ENCODE measurements at places on chromosomes 13 and 19.

- no peak for DNase-seq
Observed at GRCh38 chr13:70784207-70784989, 676.1 kb upstream of the KLHL1 start.

DNA sequence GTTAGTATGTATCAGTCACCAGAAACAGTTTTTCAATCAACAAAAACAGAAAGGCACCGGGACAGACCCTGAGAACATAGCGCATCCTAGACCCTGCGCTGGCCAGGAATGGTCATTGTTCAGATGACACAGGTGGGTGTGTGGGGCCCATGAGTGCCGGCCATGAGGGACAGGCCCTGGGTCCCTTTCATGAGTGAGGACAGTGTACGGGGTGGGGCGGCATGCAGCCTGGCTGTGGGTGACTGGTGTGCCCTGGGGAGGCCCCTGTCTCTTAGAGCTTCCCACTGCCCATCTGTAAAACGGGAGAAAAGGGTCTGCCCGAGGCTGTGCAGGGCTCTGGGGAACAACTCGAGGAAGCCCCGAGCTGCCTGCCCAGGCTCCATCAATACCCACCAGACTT lies 25.8 kb downstream of the PBX4 start:
- no peak for DNase-seq

DNA sequence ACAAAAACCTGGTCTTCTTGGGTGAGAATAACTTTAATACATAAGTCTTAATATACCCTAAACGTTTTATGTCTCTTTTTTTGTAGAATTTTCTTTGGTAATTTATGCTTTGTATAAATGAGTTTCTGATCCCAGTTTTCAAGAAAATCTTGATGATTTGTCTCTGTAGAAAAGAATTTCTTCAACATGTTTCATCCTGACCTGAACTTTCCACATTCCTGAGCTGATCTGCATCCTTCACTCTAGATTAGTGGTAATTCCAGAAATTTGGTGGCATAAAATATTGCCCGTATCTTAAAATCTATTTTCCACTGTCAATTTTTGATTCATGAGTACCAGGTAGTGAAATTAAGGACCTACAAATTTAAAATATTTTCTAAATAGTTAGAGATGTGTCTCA lies 16.3 kb downstream of the ZNF714 start:
- DNase-seq: no peak

DNA sequence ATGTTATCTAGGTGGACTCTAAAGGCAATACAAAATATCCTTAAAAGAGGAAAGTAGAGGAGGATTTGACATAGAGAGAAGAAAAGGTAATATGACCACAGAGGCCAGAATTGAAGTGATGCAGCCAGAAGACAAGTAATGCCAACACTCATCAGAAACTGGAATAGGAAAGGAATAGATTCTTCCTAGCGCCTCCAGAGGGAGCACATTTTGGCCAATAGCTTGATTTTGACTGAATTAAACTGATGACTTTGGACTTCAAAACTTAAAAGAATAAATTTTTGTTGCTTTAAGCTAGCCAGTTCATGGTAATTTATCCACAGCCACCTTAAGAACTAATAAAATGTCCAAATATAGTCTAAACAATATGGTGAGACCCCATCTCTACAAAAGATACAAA lies 1921.9 kb downstream of the OLFM4 start:
- no peak for DNase-seq

GRCh38 chr19:13262450-13262849 lies 112.2 kb downstream of the IER2 start:
- peak; percentile 78 for DNase-seq

DNA sequence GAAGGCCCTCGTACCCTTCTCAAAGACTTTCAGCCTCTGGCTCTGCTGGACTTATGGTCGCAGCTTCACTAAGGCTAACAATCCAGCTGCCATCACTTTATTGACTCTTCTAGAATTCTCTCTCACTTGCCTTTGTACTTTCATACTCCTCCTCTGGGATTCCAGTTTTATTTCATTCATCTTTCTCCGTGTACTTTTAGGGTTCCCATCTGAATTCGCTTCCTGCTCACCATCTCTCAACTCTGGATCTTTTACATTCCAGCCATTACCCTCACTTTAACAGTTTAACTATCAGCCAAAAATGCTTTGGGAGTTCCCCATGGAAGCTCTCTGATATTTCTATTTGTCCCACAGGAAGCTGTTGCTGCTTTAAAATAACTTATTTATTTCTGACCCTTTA lies 149.3 kb upstream of the KL start:
- DNase-seq: no peak

DNA sequence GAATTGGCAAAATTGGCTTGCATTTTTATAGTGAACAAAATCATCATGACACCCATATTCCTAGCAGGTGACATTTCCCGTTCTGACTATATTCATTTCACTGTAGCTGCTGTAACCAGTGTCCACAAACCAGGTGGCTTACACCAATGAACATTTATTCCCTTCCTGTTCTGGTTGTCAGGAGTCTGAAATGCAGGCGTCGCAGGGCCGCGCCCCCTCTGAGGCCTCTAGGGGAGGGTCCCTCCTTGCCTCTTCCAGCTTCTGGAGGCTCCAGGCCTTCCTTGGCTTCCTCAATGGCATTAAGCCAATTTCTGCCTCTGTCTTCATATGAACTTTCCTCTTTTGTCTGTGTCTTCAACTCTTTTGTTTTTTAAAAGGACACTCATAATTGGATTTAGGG lies 6.5 kb upstream of the RLN3 start:
- no peak for DNase-seq

DNA sequence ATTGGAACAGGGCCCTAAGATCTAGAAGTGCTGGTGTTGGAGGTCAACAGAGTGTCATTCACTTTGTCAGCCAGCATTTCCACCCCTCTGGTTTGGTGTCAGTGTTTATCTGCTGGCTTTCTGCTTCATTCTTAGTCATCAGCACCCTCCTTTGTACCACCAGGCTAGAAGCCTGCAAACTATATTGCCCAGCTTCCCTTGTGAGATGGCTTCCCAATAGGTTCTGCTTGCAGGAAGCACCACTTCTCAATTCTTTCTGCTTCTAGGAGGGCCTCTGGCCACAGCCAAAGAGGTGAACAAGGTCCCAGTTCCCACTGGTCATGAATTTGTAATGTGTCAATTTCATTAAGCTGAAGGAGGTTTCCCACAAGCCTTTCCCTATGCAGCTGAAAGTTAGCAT lies 36.4 kb upstream of the CALM3 start:
- no peak for DNase-seq

- no peak for DNase-seq
Observed at GRCh38 chr19:14672188-14672872, 2.3 kb downstream of the ADGRE3 start.

DNA sequence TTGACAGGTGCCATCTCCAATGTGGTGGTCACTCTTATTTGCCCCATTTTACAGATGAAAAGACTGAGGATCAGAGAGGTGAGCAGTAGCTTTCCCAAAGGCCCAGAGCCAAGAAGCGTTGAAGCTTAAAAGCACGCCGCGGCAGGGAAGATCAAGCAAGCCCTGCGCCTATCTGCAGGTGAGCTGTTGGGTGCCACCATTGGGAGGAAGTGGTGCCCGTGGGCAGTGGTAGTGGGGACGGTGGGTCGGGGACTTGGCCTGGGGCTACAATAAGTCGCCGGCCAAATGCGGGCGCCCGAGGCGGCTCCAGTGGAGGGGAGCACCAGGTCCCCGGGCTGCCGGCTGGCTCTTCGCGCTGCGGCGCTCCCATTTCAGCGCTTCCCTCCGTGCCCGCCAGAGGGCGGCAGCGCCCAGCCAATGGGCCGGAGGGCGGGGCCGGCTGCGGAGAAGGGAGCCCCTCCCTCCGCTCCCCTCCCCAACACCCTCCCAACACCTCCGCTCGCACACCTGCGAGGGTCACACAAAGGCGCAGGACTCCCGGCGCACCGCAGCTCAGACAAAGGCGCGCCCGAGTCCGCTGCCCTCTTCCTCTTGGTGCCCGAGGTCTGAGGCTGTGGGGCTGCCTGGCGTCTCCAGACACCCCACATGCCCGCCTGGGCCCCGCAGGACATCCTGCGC lies 744 bp upstream of the POU2F2 start:
- peak; percentile 89 for DNase-seq

DNA sequence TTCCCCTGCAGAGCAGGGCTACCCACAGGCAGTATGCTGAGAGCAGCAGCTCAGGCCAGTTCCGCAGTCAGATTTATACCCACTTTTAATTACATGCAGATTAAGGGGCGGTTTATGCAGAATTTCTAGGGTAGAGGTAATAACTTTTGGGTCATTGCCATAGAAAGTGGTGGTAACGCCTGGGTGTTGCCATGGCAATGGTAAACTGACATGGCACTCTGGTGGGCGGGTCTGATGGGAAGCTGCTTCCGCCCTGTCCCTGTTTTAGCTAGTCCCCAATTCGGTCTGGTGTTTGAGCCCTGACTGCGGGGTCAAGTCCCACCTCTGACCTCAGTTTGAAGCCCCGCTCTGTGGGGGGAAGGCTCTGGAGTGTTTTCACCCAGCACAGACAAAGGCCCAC lies 141.1 kb upstream of the VSTM2B start:
- no peak for DNase-seq

DNA sequence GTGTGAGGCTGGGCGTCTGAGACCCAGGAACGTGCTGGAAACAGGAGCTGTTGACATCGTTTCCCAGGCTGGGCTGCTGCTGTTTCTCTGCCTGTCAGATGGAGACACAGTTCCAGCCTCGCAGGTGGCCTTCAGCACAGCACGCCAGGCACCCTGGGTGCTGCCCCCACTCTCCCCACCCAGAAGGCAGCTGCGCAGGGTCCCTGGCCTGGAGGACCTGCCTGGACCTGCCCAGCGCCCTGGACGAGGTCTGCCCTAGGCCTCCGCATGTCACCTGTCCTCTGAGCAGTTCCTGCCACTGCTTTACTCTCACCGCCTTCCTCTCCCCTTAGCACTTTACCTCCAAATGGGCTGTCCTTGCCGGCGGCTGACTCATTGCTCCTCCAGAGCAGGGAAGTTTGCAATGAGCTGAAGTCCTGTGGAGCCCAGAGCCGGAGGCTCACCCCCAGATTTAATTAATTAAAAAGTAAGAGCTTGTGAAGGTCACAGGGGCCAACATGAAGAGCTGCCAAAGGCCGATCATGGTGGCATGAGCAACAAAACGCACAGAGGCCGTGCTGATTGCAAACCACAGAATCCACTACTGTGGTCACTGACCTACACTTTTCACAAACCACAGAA lies 32.2 kb downstream of the C13orf46 start:
- no peak for DNase-seq

GRCh38 chr13:92984151-92984550 lies 242.5 kb upstream of the GPC6 start:
- no peak for DNase-seq

DNA sequence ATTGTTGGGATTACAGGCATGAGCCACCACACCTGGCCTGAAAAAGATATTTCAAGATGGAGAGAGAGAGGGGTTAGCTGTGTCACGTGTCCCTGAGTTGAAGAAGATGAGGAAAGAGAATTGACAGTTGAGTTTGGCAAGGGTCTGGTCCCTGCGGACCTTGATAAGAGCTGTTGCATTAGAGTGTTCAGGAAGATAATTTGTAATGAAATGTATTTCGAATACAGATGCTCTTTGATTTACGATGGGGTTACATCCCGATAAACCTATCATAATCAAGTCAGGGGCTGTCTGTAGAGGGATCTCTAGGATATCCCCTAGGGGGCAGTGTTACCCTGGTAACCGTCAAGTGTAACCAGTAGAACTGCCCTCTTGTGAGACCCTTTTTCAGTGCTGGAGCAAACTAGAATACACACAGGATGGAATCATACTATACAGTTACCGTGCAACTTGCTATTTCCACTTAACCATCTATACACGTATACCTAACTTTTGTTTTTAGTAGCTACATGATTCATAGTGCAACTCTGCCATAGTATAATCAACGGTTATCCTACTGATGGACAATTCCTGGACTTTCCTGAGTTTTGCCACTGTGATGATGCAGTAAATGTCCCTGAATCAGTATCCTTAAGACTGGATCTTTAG lies 1.5 kb upstream of the ELOF1 start:
- peak; percentile 77 for DNase-seq

GRCh38 chr19:31351855-31352195 lies 2.6 kb upstream of the TSHZ3 start:
- DNase-seq: no peak

DNA sequence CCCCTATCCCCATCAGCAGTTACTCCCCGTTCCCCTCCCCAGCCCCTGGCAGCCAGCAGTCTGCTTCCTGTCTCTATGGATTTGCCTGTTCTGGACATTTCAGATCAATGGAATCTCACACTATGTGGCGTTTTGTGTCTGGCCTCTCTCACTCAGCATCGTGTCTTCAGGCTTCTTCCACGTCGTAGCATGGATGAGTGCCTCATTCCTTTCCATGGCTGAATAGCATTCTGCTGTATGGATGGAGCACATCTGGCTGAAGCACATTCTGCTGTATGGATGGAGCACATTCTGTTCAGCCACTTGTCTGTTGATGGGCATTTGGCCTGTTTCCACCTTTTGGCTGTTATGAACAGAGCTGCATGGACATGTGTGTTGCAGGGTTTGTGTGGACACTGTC lies 29.5 kb downstream of the CRTC1 start:
- no peak for DNase-seq

DNA sequence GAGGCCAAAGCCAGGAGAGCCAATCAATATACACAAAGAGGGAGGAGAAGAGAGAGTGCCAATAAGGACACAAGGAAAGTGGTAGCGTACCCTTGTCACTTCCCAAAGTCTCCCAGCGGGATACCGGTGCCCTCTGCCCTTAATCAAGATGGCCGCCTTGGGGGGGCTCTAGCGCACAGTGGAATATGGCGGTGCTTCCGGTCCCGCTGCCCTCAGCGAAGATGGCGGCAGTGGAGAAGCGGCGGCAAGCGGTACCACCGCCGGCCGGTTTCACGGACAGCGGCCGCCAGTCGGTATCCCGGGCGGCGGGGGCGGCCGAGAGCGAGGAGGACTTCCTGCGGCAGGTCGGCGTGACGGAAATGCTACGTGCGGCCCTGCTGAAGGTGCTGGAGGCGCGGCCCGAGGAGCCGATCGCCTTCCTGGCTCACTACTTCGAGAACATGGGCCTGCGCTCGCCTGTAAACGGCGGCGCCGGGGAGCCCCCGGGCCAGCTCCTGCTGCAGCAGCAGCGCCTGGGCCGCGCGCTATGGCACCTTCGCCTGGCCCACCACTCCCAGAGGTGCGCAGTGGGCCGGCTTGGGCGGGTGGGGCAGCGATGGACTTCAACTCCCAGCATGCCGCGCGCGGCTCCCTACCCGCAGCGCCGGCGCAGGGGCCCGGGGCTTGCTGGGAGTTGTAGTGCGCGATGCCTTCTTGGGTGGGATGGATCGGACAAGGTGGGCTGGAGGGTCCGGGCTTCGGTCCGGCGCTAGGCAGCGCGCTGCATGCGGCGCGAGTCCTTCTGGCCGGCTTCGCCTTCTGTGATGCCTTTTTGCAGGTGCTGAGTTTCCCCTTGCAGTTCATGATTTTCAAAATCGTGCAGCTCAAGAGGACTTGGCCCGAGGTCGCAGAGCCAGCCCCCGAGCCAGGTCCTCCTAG lies at the start of gene TPGS1:
Gene TPGS1 (plus strand): TSS at position 212 of the 918 bp plus-strand sequence. CDS start 10 bp downstream, at position 222.
- DNase-seq: peak; percentile 89

GRCh38 chr13:108828086-108828815 lies 198.8 kb downstream of the MYO16 start:
- no peak for DNase-seq

GRCh38 chr19:34314437-34315313 lies 50.3 kb upstream of the GPI start:
- DNase-seq: peak; percentile 31
